ENCODE measurements at places on chromosomes 12 and 14.

DNA sequence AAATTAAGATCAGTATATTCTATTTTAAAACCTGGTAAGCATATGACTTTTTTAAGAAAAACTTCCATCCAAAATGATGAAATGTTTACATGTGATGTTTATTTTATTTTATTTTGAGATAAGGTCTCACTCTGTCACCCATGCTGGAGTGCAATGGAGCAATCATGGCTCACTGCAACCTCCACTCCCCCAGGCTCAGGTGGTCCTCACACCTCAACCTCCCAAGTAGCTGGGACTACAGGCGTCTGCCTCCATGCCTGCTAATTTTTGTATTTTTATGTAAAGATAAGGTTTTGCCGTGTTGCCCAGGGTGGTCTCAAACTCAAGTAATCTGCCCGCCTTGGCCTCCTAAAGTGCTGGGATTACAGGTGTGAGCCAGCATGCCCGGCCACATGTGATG is 141.8 kb downstream of the ZFP36L1 start:
- no peak for DNase-seq

DNA sequence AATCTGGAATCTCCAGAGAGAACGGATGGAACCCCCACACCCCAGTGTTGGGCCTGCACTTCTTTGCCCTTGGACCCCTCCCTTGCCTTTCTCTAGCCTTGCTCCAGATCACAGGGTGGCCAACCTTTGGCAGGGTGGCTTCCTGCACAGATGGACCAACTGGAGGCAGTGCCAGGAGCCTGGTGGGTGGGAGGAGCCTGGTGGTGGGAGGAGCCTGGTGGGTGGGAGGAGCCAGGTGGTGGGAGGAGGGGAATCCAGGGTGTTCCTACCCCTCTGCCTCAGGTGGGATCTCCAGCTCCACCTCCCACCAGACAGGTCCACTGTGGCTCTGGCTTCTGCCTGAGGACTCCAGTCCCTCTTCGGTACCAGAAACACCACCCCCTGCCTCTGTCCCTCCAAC is 15.0 kb upstream of the ORAI1 start:
- no peak for DNase-seq

DNA sequence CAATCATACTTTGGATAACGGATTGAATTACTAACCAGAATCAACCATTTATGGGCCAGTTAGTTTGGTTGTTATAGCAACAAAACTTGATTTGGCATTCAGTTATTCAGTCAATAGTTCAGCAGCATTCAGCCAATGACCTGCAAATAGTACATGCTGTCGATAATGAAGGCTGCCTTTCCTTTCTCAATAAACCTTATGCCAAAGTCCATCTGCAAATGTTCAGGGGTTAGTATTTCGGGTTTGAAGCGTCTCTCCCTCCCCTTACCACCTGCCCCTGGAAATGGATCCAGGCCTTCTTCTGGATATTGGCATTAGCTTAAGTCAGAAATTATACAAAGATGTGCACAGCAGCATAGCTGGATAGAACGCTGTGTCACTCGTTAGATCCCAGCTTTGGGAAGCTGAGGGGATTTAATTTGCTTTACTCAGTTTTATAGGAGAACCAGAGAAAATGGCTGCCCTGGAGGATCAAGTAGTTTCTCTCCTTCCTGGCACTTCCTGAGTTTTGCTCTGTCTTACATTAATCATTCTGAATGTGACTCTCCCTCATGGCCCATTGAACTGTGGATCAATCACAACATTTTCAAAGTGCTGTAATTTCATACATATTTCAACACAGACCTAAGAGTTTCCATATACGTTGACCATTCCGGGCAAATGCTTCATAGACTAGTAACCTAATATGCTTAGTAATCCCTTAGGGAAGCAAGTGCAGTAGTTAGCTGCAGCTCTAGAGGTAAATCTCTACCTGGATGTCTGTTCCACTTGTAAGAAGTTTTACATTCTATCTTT is 46.7 kb upstream of the PTPRR start:
- DNase-seq = no peak

DNA sequence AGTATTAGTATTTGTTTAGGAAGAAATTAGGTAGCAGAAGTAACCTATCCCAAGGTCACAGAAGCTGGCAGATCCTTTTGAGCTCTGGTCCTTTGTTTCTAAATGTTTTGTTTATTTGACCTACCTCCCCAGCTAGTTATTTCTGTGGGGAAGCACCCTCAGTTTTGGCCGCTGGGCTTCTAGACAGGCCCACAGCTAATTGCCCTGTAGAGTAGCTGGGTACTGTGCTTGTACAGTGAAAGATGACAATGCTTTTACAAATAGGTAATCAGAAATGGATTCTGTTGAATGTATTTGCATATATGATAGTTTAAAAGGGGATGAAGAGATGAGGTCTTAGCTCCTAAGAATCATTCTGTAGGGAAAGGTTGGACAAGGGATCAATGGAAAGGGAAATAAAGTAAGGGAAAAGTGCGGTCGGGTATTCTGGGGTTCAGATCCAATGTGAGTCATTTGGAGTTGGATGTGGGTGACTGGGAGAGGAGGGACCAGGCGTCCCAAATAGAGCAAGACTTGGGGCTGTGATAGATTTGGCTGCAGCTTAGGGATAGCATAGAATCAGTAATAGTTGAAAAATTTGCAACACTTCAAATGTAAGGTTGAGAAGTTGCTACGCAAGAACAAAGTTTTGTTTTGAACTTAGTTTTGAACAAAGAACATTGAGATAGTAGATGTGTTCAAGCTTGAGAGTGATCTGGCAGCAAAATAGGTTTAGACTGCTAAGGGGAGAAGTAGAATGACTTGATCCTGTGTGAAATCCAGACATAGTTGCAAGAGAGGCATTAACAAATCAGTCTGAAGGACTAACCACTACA is 3.6 kb downstream of the NUDT4 start:
- no peak for DNase-seq

DNA sequence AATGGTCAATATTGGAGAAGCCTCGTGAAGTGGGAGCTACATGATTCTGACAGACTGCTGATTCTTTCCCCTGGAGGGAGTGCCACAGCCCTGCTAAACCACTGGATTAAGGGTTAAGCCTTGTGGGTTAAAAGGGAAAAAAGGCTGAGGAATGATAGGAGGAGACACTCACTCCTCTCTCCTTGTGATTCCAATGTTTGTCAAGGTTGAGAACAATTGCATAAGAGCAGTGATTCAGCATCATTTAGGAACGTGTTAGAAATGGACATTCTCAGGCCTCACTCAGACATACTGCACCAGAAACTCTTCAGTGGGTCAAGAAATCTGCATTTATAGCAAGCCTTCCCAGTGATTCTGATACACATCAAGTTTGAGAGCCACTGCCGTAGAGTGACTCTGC is 87.8 kb upstream of the GZMB start:
- no peak for DNase-seq

GRCh38 chr12:102009796-102010195 is 52.0 kb downstream of the WASHC3 start:
- no peak for DNase-seq

DNA sequence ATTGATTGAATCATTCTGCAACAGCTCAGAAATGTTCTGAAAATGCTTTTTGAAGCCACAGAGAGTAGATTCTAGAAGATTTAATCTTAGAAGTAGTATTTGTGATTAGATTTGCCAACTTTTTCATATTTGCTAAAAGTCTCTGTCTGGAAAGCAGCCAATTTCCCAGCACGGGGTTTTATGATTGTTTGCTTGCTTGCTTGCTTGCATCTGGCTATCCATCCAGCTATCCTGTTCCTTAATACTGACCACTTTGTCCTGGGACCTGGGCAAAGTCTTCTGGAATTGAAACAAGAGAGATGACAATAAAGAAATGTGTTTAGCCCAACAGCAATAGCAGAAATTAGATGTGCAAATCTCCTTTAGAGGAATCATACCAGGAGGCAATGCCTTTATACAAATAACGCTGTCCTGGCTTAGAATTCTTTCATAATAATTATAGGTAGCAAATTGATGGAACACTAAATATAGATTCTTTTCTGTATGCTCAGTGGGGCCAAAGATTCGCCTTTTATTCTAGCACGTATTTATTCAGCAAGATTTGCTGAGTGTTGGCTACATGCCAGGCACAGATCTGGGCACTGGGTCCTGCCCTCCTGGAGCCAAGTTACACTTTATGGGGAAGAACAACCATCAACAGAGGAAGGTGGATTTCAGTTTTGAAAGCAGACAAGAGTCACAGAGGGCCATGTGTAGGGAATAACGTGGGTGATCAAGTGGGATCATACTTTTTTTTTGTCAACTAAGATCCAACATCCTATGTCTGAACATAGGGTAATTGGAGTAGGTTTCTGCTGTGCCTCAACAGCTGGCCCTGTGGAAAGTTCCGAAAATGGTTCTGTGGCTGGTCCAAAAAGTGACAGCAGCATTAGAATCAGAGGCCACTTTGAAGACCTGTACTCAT is 25.3 kb downstream of the MYBPC1 start:
- DNase-seq = no peak

DNA sequence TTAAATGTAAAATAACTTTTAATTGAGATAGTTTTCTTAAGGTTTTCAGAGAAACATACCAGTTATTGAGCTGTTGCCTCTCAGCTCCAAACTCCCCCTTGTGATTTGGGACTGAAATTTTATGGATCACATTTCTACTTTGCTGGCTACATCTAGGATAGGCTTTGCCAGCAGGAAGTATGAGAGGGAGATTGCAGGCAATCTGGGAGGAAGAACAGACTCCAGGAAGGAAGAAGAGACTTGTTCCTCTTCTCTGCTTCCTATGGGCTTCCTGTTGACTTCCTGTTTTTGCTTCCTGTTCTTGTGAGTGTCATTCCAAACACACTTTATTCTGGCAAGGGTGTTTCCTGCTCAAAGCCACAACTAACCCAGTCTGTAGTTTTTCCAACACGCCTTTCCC is 312.9 kb downstream of the ITPR2 start:
- DNase-seq = no peak

DNA sequence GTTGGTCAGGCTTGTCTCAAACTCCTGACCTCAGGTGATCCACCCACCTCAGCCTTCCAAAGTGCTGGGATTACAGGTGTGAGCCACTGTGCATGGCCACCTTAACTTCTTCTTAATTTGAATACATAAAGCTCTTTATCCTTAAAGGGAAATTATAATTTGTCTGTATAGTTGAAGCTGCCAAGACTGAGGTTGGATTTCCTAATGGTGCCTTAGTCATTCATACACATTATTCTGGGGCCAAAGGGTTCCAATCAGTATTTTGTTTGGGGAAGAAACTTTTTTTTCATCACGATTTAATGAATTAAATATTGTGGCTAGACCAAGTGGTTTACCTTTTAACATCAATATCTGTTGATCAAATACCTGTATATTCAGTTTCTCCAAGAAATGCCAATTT is 135.9 kb downstream of the SYT1 start:
- no peak for DNase-seq

GRCh38 chr12:15613981-15614380 is 175.2 kb downstream of the EPS8 start:
- DNase-seq = no peak

DNA sequence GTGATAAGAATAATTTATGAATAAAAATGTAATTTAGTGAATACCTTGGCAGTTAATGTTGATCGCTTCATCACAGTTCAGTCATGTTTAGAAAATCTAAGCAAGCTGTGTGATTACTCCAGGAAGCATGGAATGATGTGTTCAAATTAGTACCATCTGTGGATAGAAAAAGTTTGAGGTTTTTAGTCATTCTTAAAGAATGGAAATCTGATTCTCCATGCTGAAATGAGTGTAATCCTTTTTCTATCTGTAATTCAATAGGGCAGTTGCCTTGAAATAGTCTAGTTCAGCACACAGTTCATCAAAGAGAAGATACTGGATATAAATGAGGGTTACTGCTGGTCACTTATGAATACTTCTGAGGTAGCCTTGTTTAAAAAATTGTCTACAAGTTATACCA is 127.2 kb upstream of the MYF6 start:
- no peak for DNase-seq

DNA sequence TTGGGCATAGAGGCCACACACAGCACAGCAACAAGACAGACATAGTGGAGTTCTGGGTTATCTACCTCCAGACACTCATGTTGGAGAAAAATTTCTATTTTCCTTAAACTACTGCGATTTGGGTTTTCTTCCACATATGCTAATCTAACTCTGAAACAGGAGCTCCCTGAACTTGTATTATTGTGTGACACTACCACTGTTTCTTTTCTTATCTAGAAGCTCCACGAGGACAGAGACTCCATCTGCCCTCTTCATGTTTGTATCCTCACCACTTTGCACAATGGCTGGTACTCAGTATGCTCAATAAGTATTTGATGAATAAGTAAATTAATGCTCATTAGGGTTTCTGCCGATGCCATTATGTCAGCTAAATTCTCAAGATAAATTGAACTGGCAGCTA is 218.6 kb downstream of the PAX9 start:
- no peak for DNase-seq

DNA sequence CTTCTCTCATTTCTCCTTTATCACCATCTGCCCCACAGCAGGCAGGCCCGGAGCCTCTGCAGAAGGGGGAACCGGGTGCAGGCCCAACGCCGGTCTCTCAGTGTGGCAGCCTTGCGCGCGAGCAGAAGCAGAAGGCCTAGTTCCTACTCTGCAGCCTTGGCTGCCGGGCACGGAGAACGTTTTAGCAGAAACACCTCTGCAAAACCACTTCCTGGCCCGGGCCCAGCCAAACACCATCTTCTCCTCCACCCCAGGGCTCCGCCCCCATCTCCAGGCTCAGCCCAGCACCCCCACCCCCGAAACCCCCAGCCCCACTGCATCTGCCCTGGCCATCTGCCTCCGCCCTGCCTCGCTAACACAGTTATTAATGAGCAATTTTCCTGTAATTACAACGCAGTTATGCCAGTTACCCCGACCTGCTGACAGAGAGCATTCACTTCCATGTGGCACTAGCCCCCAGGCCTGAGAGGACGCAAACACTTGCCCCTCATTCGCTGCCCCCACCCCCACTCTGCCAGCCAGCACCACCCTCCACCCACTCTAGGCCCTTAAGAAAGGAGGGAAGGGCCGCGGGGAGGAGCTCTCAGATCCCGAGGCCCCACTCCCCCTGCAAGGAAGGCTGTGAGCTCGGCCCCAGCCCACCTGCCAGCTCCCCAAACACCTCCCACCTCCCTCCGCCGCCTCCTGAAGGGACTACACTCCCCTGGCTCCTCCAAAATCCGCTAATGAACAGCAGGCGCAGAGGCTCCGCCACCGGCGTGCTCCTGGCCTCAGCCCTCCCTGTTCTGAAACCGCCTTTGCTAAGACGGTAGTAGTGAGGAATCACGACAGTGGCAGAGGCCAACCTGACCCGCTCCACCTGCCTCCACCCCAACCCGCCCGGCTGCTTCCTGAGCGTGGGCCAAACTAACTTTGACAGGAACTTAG is 44.7 kb upstream of the FBRSL1 start:
- DNase-seq = peak; percentile 59

- no peak for DNase-seq
Measured at GRCh38 chr14:101098641-101099040, 195.1 kb upstream of the RTL1 start.

- no peak for DNase-seq
Measured at GRCh38 chr14:64218344-64219240, 75.6 kb downstream of the ESR2 start.

GRCh38 chr12:50174971-50175715 is 8.0 kb upstream of the CERS5 start:
- no peak for DNase-seq

DNA sequence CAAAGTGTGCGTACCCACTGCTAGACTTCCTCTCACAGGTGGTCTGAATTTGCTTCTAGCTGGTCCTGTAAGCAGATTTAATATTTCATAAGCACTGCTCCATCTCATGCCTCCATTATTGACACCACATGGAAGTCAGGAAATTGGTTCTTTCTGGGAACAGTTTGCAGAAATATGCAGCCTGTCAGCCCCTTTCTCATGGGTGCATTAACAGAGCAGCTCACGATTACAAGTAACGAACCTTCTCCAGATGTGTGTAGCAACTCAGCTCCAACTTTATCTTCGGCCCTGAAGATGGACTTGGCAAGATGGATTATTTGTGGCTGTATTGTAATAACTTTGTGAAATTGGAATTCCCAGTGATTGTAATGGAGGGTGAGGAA is 214.5 kb upstream of the DDHD1 start:
- no peak for DNase-seq

Data from T follicular helper cell (primary cell).